NCI-H446 treated with DMSO at 0.1 percent for 48 hours (cell line): ENCODE measurements at places on chromosomes 13 and 19.

DNA sequence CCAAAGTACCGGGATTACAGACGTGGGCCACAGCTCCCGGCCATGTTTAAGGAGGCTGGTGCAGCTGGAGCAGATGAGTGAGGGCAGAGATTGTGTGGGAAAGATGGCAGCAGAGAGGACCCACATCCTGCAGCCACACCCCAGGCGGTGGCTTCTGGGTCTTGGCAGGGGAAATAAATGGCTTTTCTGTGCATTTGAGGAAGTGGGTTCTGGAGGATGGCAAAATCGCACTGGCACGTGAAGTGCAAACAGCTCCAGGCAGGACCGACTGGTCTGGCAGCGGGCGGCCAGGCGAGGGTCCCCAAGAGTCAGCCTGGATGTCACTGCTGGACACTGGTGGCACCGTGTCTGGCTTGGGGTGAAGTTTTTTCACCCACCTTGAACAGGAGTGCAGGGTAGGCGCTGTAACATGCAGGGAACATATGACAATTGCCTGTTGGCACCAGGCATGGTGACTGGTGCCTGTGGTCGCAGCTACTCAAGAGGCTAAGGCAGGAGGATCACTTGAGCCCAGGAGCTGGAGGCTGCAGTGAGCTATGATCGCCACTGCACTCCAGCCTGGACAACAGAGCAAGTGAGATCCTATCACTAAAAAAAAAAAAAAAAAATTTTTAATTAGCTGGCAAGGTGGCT lies 8.4 kb downstream of the B3GNT3 start:
- no peak for DNase-seq

GRCh38 chr13:24131749-24132148 lies 28.8 kb upstream of the SPATA13 start:
- DNase-seq, result no peak

DNA sequence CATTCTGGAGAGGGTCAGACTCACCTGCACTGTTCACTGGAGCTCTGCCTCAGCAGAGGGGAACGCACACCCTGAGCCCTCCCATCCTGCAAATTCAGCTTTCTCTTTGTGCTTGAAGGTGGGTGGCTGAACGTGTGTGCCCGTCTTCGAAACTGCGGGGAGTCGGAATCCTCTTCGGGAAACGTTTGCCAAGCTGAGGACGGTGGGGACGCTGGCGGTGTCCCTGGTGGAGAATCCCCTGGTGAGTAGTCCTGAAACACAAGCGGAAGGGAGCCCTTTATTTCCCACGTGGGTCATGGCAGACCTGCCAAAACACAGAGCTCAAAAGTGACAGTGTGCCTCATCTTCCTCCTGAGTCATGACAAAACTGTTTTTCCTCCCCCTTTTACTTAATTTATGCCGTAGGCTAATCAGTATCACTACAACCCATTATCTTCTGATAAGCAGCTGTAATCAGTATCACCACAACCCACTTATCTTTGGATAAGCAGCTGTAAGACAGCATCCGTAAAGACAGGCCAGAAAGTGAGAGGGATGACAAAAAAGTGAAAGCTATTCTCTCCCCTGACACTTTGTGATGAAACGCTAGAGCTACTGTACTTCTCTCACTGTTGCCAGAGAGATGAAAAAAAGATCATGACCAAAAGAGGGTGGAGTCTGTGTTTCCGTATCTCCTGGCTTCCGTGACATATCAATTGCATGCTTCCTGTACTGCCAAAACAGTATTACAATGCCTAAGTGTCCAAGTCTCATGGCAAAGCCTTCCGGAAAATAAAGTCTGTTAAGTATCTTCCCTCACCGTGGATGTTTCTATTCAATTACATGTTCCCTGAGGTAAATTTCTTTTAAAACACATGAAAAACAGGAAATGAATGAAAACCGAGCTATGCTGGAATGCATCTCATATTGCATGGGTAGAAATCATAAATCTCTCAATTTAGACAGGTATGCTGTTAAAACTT lies 155.5 kb downstream of the TBC1D4 start:
- no peak for DNase-seq

DNA sequence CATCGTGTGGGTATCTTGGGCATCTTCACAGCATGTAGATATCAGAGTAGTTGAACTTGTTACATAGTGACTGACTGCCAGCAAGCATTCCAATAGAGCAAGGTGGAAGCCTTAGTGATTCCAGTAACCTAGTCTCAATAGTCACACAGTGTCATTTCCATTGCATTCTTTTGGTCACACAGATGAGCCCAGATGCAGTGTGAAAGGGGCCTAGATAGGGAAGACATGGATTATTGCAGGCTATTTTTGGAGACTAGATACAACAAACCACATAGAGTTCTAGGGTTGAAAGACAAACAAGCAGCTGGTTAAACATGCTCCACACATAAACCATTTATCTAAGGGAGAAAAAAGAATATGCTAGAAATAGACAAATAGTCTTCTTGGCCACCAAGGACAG lies 553.5 kb downstream of the DCT start:
- no peak for DNase-seq

- no peak for DNase-seq
Observed at GRCh38 chr13:28373810-28374209, 121.1 kb downstream of the FLT1 start.

GRCh38 chr19:11787536-11787935 lies 10.8 kb upstream of the ZNF491 start:
- DNase-seq, result no peak

DNA sequence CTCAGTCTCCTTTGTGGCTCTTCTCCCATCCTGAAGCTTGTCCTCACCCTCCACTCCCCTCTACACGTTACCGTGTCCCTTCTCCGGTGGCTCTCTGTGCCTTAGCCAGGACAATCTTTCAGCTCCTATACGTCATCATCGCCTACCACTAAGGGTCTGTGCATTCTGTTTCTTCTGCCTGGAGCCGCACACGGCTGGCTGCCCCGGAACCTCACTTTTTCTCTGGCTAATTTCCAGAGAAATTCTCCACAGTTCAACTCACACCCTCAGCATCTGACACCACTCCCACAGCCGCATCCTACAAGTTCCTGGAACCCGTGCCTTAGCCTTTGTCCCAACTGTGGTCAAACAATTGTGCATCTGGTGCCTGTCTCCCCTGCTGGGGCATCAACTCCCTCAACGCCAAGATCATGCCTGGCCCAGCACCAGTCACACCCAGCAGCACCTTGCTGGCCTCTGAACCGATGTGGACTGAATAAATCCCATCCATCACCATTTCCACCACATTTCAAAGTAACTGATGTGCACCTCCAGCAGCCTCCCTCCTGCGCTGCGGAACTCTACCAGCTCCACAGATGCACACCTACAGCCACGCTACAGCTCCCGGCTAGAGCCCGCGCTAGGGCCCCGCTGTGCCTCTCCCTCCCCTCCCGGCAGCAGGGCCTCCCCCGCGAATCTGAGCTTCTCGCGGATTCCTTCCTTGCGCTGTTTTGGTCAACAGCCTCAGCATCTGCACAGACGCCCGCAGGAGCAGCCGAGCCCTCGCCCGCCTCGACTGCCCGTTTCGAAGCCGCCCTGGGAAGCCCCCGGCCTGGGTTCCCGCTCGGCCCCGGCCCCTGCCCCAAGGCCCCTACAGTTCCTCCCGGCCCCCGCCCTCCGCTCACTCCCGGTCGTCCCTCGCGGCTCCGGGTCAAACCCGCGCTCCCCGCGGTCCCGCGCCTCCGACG lies 689 bp downstream of the DCUN1D2 start:
- DNase-seq, result no peak
